ENCODE measurements at places on chromosomes 3 and 15.
A peak's percentile ranks its signal among the peaks of the same experiment; 100 is the strongest.

GRCh38 chr15:67228286-67228685, 26.2 kb downstream of the AAGAB start:
- no peak for DNase-seq

- no peak for DNase-seq
Observed at GRCh38 chr3:127475391-127475790, 115.1 kb downstream of the TPRA1 start.

DNA sequence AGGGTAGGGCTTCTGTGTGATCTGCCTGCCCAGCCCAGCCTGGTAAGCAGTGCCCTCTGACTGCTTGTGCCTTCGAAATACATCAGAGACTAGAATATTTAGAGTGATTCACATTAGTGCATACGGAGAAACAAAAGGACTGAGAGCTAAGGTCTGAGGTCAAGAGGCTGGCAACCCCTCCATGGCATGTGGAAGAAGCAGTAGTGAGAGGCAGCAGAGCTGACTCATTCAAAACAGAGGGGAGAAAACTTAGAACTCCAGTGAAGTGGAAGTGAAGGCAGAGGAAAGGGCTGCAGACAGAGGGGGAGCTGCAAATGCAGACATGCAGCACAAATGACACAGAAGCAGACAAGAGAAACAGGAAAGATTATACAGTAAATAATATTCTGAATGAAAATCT, 61.6 kb downstream of the ULK4 start:
- no peak for DNase-seq

DNA sequence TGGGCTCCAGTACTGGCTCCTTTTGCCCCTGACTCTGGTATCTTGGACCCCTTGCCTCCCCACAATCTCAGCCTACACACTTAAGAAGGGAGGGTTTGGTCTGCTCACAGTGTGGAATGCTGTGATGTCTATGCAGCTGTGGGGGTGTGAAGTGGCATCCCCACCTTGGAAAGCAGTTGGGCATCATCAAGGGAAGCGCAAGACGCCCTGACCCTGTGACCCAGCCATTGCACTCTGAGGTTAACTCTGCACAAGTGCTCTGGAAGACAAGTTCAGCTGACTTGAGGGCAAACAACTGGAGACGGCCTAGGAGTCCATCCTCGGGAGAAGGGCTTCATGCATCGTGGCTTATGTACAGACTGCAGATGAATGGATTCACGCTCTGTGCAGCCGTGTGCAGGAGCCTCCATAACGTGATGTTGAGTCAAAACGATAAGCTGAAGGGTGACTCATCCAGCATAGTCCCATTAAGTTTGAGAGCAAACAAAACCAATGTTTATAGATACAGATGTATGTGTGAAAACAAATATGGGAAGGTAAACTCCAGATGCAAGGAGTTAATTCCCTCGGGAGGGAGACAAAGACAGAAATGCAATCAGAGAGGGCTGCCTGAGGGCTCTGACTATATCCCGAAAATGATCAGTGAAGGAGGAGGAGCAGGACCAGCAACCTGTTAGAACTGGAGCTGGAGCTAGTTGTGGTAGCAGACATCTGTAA, 86.8 kb downstream of the LSM3 start:
- DNase-seq: no peak

DNA sequence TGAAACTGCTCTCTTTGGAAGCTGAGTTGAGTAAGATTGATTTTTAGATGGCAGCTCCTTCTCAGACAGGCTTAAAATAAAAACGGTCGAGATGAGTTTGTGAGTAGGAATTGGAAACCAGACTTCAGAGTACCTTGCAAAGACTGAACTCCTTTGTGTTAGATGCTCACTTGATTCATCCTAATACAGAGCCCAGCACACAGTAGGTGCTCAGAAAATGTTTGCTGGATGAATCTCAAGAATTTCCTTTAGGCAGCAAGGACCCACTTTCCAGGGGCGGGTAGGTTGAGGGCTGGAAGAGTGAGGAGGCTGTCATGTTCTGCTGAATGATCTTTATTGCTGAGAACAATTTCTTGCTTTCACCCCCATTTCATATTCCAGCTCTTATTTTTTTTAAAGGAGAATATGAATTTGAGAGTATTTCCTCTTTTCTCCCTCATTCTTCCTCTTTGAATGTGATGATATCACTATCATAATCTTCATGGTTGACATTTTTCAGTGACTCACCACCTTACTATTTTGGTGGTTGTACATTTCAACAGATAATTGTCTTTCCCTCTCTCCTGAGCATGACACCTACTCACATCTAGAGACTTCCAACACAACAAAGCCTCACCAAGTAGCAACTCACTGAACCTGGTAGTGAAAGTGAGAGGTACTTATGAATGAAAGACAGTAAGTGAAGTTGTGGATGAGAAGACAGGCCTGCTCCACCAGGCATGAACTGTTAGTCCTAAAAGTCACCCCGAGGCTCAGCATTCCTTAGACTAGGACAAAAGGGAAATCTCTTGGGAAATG, 113.3 kb downstream of the PDCD6IP start:
- no peak for DNase-seq

DNA sequence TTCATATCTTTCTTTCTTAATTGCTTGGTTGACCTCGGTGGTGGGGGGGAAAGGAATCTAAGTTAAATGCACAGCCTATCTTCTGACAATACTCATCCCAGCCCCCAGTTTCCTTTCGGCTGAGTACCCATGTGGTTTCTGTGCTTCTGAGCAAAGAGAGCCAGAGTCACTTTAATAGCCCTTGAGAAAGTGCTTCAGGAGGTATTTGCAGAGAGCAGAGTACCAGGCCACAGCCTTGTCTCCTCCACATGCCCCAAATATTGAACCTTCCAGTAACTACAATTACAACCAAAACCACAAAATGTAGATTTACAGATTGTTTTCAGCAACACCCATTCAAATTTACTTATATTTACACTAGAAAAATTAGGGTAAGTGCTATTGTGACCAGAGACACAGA, 647.4 kb downstream of the NR2F2 start:
- no peak for DNase-seq

DNA sequence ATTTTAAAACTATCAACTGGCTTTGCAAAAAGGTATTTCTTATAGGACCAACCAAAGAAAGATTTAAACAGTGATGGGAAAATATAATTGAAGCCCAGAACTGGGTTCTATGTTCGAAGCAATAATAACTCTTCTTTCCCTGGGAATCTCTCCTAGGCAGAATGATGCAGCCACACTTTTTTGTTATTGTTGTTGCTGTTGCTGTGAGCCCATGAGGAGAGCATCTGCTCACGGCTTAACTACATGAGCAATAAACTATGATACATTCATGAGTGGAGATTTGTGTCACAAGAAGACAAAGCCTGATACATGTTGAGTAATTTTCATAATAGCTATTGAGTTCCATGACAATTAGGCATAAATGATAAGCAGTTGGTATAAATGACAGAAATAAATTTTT, 80.5 kb downstream of the CRTC3 start:
- no peak for DNase-seq

DNA sequence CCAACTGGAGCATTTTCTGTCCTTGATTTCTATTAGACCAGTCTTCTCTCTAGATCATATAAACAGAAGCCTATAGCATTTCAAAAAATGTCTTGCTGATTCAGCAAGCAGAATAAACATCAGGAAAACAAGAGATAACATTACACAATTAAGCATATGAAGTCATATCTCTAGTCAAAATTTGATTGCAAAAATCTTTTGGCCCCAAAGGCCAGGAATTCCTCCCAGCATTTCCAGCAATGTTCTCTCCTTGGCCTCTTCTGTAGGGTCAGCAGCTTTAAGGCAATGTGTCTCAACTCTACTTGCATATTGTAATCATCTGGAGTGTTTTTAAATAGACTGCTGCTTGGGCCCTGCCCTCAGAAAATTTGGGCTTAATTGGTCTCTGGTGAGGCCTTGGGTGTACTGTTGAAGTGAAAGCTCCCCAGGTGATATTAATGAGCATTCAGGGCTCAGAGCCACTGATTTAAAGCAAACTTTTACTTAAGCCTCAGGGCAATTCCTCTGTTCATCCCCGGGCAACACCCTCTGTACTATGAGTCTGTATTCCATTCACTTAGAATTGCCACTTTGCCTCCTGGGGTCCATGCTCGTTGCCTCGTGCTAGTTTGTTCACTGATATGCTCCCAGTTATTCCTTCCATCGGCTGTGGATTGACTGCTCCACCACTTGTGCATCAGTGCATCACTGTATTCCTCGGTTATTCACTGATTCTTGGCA, 1072.6 kb downstream of the ROBO2 start:
- no peak for DNase-seq

GRCh38 chr3:194327218-194328052, 23.7 kb downstream of the CPN2 start:
- DNase-seq: no peak

- no peak for DNase-seq
Observed at GRCh38 chr3:38598791-38599190, 50.7 kb downstream of the SCN5A start.

DNA sequence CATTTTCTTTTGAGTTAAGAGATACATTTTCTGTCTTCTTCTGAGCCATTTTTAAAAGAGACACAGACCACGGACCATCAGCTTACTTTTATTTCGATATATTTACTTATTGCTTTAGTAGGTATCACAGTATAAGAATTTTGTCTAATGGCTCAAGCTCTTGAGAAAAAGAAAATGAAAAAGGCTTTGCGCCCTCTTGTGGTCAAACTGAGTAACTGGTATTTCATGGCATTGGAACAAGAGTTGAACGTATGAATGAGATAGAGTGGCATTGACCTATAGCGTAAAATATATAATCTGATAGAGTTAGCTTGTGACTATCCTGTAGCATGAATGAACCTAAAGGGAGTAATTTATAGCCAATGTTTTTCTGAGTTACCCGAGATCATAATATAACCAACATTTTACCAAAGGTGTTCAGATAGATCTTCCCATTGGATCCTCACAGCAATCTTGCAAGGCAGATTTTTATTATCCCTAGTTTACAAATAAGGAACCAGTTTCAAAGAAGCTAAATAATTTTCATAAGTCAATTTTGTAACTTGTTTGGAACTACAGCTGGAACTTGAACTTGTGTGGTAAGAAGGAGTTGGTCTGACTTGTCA, 154.6 kb downstream of the POLR2M start:
- peak; percentile 61 for DNase-seq
